Stimulated activated CD4-positive, alpha-beta T cell treated with anti-CD3 and anti-CD28 coated beads, Interleukin-2, amount 100 ng/mL, for 24 hours (primary cell): ENCODE measurements at places on chromosomes 5 and 9.

GRCh38 chr9:82129708-82130107, 141.1 kb downstream of the SPATA31D1 start:
- DNase-seq = no peak

GRCh38 chr5:56685503-56686217, 129.7 kb upstream of the MAP3K1 start:
- no peak for DNase-seq

DNA sequence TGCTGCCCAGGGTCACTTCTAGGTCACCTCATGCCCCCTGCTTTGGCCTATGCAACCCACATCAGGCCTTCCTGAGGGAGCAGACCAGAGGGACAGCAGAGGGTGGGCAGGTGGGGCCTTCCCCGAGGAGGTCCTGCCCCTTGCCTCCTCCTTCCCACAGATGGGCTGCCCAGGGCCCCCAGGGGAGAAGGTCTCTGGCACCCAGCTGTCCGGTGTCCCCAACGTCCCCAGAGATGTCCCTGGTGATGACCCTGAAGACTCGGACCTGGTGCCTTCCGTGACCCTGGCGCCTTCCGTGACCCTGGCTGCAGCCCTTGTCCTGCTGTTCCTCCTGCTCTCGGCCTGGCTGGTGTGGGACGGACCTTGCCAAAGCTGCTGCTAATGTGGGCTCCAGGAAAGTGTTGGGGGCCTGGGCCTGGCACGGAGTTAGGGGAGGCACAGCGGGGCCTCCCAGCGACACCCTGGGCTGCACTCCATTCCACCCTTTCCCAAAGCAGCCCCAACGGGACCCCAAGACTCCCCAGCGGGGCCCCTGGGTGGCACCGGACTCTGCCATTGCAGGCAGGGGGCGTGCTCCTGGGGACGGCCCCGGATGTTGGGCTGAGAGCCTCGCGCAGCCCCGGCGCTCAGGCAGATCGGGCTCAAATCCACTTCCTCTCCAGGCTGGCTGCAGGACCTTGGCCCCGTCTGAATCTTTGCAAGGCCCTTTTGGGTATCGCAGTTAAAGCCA, 6.8 kb upstream of the SLC2A6 start:
- no peak for DNase-seq

DNA sequence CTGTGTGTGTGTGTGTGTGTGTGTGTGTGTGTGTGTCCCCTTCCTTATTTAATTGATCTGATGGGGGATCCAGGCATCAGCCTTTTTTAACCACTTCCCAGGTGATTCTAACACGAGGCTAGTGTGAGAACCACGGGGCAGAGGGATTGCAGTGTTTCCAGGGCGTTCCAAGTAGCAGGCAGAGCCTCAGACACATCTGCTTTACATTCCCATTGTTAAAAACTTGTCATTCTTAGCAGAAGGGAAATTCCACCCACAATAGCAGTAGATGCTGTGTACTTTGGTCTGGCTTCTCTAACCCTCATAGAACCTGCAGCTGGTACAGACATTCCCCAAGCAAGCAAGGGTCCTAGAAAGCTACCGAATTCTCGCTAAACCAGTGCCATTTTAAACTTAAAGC, 81.9 kb upstream of the SLC30A5 start:
- DNase-seq = no peak

- no peak for DNase-seq
Observed at GRCh38 chr5:6723816-6724300, 10.6 kb downstream of the TENT4A start.

DNA sequence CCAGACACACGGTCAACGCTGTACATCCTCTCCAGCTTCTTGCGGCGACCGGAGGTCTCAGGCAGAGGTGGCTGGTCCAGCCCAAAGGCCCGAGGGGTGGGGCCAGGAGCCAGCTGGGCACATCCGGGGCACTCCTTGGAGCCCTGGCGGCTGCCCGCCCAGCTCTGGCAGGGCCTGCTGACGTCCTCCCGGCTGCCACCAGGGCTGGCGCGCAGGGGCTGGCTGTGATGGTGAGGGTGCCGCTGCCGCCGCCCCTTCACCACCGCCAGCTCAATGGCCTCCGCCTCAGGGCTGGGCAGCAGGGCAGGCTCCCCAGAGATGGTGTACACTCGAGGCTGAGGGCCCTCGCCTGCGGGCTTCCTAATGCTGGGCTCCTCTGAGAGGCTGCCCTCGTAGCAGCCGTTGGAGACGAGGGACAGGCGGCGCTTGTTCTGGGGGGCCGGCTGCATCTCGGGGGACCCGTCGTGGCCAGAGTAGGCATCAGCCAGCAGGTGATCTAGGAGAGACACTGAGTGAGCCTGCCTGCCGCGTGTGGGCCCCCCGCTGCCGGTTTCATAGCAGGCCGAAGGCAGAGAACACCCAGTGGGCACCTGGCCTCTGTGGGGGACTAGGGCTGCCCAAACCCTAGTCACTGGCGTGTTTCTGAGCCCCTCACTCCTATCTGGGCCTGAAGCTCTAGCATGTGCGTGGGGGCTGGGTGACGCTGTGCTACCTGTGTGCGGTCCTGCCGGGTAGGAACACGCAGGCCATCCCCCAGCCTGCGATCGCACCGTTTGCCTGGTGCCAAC, 1.5 kb downstream of the NSMF start:
- no peak for DNase-seq

DNA sequence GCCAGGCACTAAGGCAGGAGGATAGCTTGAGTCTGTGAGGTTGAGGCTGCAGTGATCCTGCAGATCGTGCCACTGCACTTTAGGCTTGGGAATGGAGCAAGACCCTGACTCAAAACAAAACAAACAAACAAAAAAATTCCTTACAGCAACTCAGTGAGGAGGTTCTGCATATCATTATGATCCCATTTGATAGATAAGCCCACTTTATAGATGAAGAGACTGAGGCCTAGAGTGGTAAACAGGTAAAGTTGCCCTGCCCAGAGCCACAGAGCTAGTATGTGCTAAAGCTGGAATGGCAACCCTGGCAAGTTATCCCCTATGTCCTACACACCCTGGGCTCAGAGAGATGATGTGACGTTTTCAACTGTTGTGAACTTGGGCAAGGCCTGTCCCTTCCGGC, 7.2 kb downstream of the AIF1L start:
- DNase-seq = no peak

DNA sequence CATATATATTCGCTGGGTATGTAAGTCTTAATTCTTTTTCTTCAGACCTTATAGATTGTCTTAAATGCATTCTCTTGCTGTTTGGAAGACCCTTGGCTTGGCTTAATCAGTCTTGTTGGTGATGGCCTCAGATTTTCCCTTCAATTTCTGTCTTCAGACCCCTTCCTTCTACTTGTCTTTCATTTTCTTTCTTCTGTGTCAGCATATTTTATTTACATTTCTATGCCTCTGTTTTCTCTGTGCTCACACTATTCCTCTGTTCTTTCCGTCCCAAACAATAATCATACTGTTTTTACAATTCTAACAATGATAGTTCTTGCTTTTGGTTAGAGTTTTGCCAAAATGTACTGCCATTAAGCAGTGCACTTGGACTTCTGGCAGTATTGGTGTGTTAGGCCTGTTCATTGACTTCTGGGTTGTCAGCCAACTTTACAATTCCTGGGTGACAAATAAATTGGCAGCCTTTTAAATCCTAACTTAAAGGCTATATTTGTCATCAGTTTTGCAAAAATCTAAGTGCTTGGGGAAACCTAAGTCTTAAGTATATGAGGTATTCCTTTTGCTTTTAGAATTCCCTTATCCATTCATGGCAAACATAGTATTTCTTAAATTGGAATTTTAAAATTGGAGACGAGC, 8.0 kb downstream of the SRFBP1 start:
- DNase-seq = no peak

GRCh38 chr5:33726422-33727165, 165.2 kb downstream of the ADAMTS12 start:
- no peak for DNase-seq

DNA sequence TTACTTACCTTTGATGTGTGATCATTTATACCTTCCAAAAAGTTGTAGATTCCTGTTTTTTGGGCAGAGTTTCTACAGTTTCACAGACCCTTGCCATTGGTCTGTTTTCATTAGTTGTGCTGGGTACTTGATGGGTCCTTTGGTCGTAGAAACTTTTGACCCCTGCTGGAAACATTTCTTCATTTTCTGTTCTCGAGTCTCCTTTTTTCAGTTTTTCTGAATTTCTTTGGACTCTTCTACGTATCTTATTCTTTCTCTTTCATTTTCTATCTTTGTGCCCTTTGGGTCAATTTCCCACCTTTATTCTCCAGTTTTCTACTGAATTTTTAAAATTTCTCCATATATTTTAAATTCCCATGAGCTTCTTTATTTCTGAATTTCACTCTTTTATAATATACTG, 16.7 kb downstream of the AP3S1 start:
- no peak for DNase-seq

- DNase-seq = no peak
Observed at GRCh38 chr9:133428617-133429101, 6.5 kb downstream of the ADAMTS13 start.

- no peak for DNase-seq
Observed at GRCh38 chr9:136828474-136829140, 13.7 kb upstream of the AJM1 start.

- DNase-seq = no peak
Observed at GRCh38 chr9:13165956-13166355, 113.5 kb downstream of the MPDZ start.

- DNase-seq = no peak
Observed at GRCh38 chr9:120982836-120983235, 56.2 kb upstream of the TRAF1 start.

DNA sequence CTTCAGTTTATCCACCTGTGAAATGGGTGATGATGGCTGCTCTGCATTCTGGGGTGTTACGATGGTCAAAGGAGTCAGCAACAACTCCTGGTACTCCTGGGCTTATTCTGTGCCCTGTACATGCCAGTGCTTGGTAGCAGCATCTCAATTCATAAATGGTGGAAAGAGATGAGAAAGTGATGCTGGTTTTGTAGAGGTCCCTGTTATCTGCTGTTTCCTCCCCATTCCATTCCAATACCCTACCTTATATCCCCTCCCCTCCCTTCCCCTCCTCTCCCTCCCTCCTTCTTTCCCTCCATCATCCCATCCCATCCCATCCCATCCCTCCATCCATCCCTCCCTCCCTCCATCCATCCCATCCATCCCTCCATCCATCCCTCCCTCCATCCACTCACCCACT, 19.1 kb downstream of the BOD1 start:
- no peak for DNase-seq

- DNase-seq = no peak
Observed at GRCh38 chr9:127844821-127845359, 9.6 kb downstream of the ENG start.

- DNase-seq = peak; percentile 92
Observed at GRCh38 chr9:123929870-123930831, at the start of gene DENND1A. TSS of gene DENND1A (minus strand) at chr9:123930126. CDS start at chr9:123929905, 221 bp downstream.

- no peak for DNase-seq
Observed at GRCh38 chr9:88957526-88957925, 33.7 kb upstream of the S1PR3 start.

DNA sequence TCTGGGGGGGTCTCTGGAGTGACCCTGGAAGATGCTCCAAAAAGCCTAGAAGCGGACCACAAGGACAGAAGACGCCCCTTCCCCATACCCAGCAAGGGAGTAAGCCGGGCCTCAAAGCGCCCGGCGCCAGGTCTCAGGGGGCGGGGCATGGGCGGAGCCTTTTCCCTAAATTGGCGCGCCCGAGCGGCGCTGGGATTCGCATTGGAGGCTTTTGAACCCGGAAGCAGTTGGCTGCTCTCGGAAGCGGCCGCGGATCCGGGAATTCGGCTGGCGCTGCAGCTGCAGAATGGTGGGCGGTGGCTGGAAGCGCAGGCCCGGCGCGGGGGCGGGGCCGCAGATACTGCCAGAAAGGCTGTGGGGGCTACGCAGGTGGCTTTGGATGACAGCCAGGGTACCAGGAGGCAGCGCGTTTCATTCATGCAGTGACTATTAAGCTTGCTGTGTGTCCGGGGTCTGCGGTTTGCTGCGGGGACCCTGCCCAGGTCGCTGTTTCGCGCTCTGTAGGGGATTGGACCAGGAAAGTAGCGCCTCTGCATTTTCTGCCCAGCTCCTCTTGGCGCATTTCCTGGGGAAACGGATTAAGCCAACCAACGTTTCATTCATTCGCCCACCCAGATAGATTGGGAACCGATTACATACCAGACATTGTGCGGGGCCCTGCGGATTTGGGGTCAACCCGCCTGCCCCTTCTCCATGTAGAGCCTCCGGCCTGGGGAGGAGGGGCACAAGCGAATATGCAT, 83.0 kb upstream of the FREM1 start:
- peak; percentile 62 for DNase-seq

- no peak for DNase-seq
Observed at GRCh38 chr9:24245988-24246387, 299.7 kb downstream of the IZUMO3 start.

GRCh38 chr5:131441184-131441583, 177.3 kb downstream of the CDC42SE2 start:
- DNase-seq = no peak

GRCh38 chr9:100426530-100427365, at the start of gene MSANTD3:
TSS of gene MSANTD3 (plus strand) at chr9:100427143. CDS start at chr9:100441939, 14,796 bp downstream.
- DNase-seq = peak; percentile 55

DNA sequence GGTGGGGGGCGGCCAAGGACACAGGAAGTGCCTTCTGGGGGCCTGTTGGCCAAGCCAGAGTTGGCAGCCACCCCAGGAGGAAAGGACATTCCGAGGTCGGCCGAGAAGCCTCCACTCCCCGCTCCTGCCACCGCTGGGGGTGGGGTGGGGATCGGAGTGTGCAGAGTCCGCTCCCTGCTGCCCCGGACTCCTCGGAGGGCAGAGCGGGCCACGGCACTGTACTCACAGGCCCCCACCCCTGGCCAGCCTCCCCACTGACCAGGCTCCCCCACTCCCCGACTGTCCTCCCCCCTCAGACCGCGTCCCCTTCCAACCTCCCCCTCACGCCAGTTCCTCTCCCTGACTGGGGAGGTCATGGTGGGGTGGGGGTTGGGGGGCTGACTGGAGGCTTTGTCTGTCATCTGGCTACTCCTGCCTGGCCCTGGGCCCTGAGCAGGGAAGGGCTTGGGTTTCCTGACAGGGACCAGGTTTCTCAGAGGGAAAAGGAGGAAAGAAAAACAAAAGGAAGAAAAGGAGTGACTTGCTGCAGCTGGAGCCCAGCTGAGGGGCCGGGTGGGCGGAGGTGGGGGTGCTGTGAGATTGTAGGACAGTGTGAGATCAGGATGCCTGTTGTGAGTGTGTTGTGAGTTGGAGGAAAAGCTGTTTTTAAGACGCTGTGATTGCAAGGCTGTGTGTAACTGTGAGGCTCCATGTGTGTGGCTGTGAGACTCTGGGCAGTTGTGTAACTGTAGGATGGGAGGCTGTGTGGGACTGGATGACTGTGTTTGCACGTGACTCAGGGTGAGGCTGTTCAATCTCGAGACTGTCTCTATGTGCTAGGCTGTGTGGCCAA, 29.7 kb downstream of the CNTFR start:
- no peak for DNase-seq
